Fibroblast of villous mesenchyme (primary cell): ENCODE measurements at places on chromosomes 5 and 9. TPM values are rescaled to one million over a fixed set of nuclear protein-coding genes. Genes with fewer than 3 reads are reported as not detected.

DNA sequence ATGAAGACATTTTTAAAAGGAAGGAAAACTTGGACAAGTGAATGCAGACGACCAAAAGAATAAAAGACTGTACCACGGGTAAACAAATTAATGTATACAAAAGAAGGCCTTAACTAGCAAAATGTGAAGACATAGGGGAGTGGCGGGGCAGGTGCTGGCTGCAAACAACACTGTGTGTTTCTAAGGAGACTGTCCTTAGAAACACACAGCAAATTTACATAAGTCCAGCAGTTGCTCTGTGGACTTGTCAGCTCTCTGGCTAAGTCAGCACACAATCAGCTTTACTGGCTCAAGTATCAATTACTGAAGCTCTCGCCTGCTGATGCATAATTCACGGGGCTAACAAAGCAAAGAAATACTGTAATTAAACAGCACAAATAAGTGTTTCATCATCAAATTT, 24.8 kb downstream of the PTBP3 start:
- no peak for DNase-seq

DNA sequence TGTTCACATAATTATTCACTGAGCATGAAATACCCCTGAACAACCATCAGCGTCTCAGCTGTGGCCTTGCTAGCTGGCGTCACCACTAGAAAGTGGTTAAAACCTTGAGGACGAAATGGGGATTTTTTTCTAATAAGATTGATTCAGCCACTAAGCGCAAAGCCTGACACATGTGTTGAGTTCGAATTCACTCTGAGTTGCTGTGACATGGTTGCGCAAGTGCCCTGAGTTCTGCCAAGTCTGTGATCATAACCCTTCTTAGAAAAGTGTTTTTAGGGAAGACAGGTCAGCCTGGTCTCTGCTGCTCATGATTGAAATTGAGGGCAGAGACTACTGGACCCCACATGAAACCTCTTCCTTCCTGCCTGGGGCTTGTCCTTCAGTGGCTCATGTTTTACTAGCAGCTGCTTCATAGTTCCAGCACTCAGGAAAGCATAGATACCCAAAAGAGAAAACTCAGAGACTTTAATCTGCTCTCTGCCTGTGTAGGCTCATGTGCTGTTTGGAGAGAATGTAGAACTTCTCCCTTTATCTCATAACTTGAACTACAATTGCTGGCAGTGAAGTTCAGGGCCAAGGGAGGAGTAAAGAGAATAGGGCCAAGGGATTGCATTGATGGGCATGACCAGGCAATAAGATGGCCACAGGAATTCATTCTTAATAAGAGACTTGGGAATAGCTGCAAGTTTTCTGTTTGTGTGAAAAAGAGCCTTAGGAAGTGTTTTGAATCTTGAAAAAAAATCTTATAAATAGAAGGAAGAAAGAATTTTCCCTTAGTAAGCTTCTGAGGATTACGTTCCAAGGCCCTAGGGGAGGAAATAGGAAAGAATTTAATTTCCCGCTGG, 66.8 kb upstream of the CXCL14 start:
- DNase-seq: no peak

DNA sequence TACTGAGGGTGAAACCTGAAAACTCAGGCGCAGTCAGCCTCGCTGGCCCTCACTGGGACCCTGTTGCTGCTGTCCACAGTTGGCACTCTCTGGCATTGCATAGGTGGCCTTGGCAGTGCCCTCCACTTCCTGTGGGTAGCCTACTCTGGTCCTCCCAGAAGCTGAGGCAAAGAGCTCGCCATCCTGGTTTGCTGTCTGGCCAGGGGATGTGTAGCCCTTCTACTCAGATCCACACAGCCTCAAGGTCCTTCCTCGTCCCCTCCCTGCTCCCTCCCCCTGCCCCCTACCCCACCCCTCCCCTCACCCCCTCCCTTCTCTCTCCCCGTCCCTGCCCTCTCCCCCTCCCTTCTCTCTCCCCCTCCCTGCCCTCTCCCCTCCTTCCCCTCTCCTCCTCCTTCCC, 176.0 kb downstream of the OLFM1 start:
- no peak for DNase-seq

The BNC2 gene
- 33.7 and 41.6 TPM in 2 replicates for total RNA-seq

DNA sequence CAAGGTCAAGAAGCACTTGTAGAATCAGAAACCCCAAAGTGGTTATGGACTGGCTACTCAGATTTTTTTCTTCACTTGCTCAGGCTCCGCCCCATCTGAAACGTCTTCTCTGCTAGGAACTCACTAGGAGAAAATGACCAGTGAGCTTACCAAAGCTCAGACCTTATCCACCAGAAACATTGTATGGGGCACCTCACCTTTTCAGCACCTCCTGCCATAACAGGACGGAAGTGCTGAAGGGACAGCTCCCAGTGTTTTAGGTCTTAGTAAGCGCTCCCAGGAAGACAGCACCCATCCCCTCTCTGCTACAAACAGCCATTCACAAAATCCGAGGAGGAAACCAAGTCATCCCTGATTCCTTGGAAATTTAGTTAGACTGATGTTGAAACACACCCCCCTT, 1.2 kb upstream of the GABRA1 start:
- DNase-seq: no peak

GRCh38 chr5:139648205-139649081, at the start of gene CXXC5:
CXXC5 (plus strand) TSS chr5:139648349; CDS start chr5:139680524, 32,175 bp downstream.
- peak; percentile 92 for DNase-seq

- DNase-seq: peak; percentile 71
Measured at GRCh38 chr9:16521868-16522411, 348.5 kb downstream of the BNC2 start.

GRCh38 chr5:73896097-73896496, 270.1 kb downstream of the ARHGEF28 start:
- no peak for DNase-seq

The SLC36A3 gene
- total RNA-seq: not detected in 2 replicates

DNA sequence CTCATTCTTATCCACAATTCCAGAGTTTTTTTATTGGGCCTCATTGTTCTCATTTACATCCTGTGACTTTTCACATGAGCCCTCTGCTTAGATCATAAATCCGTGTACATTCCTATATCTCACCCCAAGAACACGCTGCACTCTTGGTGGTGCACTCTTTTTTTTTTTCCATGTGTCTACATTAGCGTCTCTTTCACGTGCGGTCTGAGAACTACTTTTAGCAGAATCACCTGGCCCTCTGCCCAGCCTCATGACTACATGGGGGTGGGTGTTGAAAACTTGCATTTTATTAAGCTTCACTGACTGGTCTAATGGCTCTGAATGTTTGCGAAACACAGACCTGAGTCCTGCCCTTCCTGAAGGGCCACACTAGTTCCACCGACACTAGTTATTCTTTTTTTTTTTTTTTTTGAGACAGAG, 18.6 kb downstream of the C9orf57 start:
- peak; percentile 81 for DNase-seq

GRCh38 chr5:1652873-1653697, 129.3 kb upstream of the LPCAT1 start:
- no peak for DNase-seq

DNA sequence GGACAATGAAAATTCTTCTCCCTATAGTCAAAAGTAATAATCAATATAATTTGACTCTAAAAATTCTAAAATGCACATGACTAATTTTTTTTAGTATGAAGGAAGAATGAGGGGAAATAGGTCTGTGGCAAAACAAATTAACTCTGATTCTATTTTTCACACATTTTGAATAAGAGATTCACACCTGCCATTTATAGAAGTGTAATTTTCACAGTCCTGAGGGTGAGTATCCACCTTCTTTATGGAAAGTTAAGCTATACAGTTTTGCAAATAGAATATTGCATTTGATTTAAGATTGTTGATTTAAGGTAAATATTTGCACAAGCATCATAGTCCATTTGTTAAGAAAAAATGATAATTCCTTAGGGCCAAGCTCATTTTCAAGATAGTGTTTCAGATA, 417.7 kb downstream of the CHSY3 start:
- DNase-seq: no peak

DNA sequence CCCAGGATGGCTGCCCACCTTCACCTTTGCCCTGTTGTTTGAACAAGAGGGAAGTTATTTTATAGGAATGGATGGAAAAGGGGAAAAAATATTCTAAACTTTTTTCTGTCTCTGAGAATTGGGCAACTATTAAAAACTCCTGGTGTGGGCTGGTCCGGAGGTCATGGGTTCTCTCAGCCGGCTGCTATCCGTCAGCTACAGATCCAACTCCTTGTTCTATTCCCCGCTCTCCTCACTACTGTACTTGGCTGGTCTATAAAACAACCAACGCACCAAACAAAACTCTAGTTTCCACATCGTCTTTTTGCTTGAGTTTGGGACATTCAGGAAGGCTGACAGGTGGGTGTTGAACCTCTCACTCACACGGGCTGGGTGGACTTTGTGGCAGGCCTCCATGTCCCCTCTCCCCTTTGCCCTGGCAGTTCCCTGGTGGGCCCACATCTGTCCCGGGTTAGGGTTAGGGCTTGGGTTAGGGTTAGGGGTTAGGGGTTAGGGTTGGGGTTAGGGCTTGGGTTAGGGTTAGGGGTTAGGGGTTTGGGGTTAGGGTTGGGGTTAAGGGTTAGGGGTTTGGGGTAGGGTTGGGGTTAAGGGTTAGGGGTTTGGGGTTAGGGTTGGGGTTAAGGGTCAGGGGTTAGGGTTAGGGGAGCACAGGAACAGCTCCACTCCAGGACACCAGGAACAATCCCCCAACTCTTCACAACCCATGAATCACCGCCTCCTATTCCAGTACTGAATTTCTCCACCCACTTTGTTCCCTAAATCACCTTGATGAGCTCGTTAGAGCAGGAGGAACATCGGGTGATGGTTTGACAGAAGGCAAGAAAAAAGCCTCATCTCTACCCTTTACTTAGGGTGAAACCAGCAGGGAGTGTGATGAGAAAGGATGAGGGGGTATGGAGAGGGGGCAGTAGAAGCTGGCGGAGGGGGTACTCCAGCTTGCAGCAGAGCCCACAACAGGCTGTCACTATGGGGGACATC, 302.1 kb upstream of the IRX4 start:
- no peak for DNase-seq

GRCh38 chr5:15346738-15347137, 153.2 kb upstream of the FBXL7 start:
- DNase-seq: no peak

GRCh38 chr5:115069087-115069968, 100.4 kb downstream of the TRIM36 start:
- DNase-seq: peak; percentile 52

DNA sequence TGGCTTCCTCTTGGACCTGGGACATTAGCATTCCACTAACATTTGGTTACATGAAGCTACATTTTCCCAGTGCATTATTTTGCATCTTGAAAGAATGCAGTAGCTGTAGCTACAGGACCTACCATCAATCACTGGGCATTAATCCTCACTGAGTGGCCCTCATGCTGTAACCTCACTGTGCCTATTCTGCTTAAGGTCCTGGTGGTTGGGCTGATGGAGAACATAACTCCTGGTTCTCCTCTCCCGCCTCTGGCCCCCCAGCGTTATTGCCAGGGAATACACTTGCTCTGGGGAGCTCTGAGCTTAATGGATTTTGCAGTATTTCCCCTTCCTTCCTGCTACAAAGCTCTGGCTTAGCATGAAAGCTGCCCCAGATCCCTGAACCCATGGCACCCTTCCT, 111.5 kb upstream of the EQTN start:
- no peak for DNase-seq

DNA sequence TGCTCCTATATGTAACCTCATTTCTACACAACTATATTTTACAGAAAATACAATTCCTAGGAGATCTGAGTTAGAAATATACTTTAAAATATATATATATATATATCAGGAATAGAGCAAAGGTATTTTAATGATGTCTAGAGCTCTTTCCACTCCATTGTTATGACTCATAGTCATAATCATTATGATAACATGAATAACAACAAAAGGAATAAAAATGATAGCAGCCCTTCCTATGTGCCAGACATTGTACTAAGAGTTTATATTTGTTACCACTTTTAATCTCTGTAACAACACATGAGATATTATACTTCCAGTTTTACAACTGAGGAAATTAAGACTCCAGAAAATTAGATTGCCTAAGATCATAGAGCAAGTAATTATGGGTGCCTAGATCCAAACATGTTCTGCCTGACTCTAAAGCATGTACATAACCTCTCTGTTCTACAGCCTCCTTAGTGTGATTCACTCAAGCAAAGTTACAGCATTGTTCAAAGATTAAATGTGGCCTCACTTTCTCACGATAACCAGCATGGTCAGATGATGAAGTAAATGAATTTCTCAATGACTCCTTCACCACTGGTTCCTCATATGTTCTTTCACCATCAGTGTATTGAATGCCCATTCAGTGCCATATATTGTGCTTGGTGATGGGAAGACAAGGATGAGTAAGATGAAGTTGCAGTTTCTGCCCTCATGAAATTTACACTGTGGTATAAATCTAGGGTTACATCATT, 452.1 kb downstream of the EFNA5 start:
- DNase-seq: no peak

The LEAP2 gene
- under 0.01 and 0.32 TPM in 2 replicates for total RNA-seq

- DNase-seq: no peak
Measured at GRCh38 chr9:108905494-108905893, 28.4 kb downstream of the ELP1 start.

- DNase-seq: no peak
Measured at GRCh38 chr5:65765582-65765981, 43.6 kb downstream of the NLN start.

DNA sequence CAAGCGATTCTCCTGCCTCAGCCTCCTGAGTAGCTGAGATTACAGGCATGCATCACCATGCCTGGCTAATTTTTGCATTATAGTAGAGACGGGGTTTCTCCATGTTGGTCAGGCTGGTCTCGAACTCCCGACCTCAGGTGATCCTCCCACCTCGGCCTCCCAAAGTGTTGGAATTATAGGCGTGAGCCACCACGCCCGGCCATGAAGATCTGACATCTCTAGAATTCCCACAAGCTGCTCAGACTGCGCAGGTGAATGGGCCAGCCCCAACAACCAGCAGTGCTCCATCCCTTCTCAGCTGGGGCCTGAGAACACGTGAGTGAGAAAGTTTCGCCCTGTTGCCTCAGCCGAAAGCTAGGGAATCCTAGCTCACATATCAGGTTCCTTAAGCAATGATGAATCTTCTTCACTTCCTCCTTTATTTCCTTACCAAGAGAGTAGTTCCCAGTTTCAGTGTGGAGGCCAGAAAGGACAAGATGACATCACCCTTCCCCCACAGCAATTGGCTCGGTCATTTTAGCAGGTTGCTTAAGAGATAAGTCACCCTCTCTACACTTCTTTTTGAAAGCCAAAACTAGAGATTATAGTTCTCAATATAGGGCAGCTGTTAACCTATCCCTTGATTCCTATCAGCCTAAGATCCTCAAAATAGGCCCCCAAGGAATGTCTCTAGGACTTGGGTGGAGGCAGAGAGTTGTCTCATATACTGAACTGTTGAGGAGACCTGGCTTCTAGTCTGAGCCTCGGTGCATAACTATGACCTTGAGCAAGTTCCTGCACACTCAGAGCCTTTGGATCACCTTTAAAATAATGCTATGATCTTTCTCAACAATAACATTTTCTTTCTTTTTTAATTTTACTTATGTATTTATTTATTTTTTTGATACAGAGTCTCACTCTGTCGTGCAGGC, 23.9 kb upstream of the PPP2CA start:
- peak; percentile 8 for DNase-seq

The CYLC2 gene
- not detected in 2 replicates for total RNA-seq

GRCh38 chr9:135887585-135888050, 19.7 kb downstream of the CAMSAP1 start:
- DNase-seq: no peak
